ENCODE measurements at places on chromosomes 7 and 10.

DNA sequence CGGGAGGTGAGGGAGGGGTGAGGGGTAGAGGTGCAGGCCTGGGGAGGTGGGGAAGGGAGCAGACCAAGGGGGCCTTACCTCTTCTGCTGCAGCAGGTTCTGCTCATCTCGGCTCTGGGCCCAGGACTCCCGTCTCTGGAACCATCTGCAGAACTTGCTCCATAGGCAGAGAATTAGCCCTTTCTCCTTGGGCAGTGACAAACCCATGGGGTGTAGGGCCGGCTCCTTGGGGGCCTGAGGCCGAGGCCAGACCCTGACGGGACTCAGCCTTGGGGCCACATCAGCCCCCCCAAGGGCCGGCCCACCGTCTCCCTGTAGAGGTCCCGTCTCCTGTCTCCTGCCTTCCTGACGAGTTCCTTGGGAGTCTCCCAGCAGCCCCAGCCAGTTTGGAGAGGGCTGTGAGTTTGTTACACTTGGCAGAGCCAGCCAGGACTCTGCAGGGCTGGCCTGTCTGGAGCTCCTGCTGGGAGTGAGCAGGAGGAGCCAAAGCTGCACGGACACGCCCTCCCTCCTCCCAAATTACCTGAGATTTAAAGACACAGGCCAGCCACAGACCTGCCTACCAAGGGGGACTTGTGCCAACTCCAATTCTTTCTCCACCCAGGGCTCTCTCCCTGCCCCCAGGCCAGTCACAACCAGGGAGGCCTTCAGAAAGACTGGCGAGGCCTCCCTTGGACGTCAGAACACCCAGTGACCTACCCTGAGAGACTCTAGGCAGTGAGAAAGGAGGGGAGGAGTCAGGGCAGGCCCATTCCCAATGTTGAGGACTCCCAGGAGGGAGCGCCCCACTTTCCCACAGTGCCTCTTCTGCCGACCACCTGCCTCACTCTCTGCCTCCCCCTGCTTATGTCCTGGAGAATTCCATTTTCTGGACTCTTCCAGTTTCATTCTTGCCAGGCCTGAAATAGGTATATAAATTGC is at the start of gene TRPV6:
TSS of gene TRPV6 (minus strand) at position 435 of the 920 bp plus-strand sequence.
- no peak for DNase-seq

DNA sequence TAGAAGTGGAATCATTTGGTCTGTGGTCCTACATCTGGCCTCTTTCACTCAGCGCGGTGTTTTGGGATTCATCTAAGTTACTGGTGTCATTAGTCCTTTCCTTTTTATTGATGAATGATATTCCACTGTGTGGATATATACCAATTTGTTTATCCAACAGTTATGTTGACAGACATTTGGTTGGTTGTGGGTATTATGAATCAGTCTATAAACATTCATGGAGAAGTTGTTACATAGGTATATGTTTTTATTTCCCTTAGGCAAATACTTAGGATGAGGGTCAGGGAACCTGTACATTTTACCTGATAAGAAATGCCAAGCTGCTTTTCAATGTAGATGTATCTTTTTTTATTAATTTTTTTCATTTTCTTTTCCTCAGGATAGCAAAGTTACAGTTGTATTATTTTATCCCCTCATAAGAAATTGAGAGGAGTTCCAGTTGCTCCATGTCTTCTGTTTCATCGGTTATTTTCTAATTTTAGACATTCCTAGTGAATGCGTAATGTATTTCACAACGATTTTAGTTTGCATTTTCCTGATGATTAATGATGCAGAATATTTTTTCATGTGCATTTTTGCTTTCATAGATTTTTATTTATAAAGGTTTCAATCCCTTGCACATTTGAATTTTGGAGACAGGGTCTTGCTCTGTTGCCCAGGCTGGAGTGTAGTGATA is 203.8 kb upstream of the SH2B2 start:
- no peak for DNase-seq

DNA sequence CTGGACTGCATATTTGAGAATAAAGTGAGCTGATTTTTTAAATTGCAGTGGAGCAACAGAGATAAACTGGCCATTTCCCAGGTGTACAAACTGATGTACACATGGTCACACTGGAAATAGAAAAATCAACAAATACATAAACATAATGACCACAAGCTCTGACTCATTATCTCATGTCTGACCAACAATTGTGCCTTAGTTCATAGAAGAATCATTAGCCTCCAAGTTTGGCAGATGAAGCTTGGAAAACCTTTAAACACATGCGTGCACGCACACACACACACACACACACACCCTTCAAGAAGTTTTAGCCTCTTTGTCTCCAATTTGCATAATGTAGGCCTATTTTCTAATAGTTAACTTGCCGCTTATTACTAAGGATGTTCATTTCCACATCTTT is 308.9 kb upstream of the POM121L12 start:
- no peak for DNase-seq

- DNase-seq = no peak
Measured at GRCh38 chr10:77321838-77322237, 315.8 kb downstream of the KCNMA1 start.

- DNase-seq = no peak
Measured at GRCh38 chr10:24306507-24306875, 97.6 kb downstream of the KIAA1217 start.

- DNase-seq = no peak
Measured at GRCh38 chr10:35639728-35640401, 2.2 kb downstream of the FZD8 start.

DNA sequence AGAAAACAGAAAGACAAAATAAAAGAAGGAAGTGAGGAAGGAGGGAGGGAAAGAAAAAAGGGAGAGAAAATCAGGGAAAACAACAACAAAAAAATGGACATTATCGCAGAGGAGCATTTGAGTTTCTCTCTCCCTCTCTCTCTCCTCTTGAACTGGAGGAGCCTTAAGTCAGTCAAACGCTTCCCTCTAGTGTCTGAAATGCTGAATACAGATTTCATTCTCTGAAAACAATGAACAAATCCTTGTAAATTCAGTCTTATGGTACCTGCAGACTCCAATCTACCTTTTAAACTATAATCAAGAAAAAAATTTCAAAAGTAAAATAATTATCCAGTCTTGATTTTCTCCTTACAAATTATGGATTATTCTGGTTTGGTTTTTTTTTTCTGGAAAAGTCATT is 89.2 kb upstream of the PFKP start:
- peak; percentile 28 for DNase-seq

GRCh38 chr10:7410301-7410861 is 453 bp downstream of the SFMBT2 start:
- no peak for DNase-seq

DNA sequence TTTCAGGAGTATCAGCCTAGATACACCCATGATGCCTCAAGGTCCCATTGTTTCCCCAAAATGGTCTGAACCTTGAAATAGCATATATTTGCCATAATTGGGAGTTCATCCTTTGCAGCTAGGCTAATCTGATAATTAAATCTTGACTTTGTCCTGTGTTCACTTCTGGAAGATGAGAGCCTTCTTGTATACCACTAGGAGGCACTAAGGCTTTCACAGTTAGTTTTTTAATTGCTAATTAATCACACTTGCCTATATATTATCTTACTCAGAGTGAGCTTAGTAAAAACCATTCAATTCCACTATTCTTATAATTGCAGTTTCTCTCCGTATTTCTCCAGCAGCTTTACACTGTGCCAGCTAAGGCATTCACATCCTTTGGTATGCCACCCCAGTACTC is 48.7 kb upstream of the MAGI2 start:
- DNase-seq = no peak

DNA sequence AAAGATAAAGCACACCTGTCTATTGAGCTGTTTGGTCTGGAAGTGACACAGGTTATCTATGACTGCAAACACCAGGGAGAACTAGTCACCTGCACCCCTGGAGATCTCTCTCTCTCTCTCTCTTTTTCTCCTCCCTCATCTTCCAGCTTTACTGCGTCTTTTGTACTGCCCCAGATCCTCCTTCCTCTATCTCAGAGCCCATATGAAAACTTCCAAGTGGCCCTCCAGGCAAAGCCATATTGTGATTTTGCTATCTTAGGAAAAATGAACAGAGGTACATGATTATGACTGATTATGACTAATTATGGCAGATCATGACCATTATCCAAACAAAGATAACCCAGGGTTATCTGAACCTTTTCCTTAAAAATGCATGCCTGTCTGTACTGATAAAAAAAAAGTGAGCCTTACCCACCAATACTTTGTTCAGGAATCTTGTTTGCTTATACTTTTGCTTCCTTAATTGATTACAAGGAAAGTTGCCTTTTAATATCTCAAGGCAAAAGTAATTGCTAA is 12.6 kb upstream of the EPHB6 start:
- DNase-seq = no peak

GRCh38 chr7:95593343-95593742 is 3.0 kb downstream of the PDK4 start:
- DNase-seq = no peak

DNA sequence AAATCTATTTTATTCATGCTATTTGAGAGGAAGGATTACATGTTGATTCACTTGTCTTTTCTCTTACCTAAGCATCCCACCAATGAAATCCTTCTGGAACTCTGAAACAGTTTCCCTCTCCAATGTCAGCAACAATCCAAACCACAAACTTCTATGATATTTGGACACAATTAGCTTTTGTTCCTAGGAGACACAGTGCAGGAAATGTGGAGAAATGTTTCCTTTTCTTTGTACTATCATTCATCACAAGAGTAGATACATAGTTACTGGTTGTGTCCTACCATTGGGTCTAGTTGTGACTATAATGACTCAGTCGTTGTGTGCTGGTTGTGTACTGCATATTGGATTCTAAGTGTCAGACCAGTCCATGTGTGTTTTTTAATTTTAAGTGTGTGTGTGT is 156.8 kb upstream of the MAGI2 start:
- DNase-seq = no peak

DNA sequence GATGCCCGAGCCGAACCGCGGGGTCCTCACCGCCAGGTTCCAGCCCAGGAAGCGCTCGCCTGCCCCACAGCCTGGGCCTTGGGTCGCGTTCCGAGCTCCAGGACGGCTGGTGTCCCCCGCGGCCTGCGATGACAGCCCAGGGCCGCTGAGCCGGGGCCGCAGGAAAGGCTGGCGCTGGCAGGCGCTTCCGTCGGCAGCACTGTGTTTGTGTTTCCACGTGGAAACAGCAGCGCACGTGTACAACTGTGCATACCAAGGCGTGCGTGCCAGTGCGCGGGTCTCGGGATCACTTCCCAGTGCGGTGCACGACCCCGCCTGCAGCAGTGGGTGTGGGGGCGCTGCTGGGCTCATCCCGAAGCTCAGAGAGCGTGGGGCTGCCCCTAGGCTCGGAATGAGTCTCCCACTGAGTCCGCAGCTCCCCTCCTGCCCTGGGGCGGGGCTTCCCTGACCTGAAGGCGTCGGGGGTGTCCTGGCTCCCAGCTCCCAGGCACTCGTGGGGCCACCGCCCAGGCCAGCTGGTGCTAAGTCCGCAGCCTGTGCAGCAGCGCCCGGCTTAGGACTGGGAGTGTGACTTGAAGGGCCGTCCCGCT is 17.2 kb downstream of the AP5Z1 start:
- no peak for DNase-seq

DNA sequence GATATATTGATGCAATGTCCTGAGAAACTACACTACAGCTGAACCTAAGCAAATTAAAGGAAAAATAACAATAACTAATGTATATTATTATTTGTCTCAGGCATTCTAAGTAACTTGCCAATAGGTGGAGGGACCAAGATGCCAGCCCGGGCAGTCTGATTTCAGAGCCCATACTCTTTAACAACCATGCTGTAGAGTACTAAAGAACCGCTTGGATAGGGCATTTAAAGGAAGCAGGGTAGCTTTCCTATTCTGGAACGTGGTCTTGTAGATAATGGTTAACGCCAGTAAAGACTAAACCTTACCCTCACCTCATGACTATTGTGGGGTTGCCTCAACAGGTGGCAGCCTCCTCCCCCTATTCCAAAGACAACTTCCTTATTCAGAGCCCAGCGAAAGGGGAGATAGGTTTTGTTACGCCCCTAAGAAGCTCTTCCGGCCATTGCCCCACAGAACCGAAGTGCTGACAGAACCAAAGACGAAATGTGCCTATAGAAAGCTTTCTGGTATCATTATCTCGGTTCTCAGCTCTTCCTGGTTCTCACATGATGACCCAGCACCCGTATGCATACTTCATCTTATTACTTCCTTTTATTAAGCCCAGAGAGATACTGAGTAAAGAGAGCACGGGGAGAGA is 707 bp upstream of the C1GALT1 start:
- DNase-seq = peak; percentile 39

DNA sequence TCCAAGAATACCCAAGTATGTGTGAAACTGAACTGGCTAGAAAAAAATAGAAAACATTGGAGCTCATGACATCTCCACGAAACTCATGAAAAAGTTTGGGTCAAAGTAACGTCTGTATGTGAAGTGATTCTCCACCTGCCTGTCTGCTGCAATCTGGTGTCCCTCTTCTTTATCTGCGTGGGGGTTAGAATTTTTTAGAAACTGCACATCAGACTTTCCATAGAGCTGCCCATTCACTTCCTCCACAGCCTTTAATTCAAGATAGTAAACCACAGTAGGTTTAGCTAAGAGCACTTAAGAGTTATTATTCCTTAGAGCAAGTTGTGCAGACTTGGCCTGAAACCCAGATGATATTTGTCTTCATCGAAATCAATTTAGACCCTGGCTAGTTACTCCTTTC is 55.3 kb downstream of the SCIN start:
- no peak for DNase-seq

GRCh38 chr7:132080467-132080866 is 495.8 kb downstream of the PLXNA4 start:
- no peak for DNase-seq

DNA sequence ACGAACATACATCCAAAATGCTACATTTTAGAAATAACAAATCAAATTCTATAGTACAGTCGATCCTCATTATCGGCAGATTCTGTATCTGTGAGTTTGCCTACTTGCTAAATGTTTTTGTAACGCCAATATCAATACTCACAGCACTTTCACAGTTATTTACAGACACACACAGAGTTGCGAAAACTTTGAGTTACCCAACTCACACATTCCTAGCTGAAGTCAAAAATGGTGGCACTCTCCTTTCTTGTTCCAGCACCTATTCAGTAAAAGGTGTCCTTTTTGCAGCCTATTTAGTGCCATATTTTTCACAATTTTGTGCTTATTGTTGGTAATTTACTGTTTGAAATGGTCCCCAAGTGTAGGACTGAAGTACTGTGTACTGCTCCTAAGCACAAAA is 161.7 kb downstream of the AKR1D1 start:
- no peak for DNase-seq

DNA sequence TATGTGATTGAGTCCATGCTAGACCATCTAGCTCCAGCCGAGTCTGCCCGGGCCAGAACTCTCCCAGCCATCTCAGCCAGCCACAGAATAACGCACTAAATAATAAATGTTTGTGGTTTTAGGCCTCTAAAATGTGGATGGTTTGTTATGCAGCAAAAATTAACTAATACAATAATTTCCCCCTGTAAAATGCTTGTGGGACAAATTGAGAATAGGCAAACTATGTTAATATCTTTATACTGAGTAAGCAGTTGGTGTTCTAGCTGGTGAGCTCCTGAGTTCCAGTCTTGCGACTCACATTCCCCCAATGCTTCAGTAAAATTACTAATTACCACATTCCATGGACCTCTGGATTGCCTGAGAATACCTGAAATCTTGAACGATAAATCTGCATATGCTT is 316.8 kb upstream of the NFE2L3 start:
- DNase-seq = no peak

DNA sequence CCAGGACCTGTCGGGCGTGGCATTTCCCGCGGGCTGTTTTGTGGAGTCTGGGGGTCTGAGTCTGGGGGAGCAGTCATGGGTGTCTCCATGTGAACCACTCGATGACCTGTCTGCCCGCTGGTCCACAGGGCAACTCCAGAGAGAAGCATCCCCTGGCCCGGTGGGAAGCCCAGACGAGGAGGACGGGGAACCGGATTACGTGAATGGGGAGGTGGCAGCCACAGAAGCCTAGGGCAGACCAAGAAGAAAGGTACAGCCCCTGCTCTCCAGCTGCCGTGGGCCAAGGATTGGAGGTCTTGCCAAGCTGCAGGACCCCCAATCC is 14.7 kb downstream of the LAT2 start:
- no peak for DNase-seq
